ENCODE measurements at places on chromosomes 1 and 21.

DNA sequence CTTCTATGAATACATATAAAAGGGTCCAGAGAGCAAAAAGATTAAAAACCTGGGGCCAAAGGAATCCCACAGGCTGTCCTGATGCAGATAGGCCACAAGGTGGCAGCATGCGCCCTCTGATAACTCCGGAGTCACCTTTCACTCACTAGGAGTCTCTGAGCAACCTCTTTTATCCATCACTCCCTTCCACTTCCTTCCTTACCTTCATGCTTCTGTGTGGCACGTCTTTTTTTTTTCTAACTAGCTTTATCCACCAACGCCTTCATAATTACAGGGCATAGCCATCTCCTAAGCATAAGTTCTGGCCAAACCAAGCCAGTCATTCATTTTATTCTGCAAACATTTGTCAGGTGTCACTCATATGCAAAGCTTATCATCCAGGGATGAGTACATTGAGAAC is 3.9 kb upstream of the PGLYRP4 start:
- DNase-seq, result peak; percentile 22

DNA sequence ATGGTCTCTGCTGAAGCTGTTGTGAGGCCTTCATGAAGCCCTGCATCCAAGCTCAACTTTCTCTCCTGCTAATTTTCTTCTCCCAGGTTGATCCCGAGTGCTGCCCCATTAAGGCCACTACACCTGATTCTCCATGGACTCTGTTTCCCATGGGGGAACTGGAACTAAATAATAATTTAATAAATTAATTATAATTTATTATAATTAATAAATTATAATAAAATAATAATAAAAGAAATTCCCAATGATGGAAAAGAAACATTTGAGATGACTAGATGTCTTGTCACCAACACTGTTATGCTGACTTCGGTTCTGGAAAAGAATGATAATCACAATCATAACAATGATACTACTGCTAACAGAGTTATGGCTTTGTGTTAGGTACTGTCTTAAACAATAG is 211.2 kb upstream of the ZP4 start:
- DNase-seq, result no peak

DNA sequence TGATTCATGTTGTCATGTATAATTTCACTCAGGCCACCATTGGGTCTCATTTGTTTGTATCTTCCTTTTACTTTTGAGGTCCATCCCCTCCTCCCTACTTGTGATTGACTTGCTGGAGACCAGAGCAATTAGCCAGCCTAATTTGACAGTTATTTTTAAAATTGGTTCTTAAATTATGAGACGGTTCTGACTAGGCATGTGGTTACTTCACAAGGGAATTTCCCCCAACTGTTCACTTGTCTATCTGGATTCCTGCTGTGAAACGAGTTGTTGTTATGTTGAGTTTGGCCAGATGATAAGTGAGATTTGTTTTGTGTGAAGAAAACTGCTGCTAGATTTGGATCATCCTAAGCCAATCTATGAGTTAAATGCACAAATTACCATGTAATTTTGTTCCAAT is 359.1 kb downstream of the BARHL2 start:
- no peak for DNase-seq

DNA sequence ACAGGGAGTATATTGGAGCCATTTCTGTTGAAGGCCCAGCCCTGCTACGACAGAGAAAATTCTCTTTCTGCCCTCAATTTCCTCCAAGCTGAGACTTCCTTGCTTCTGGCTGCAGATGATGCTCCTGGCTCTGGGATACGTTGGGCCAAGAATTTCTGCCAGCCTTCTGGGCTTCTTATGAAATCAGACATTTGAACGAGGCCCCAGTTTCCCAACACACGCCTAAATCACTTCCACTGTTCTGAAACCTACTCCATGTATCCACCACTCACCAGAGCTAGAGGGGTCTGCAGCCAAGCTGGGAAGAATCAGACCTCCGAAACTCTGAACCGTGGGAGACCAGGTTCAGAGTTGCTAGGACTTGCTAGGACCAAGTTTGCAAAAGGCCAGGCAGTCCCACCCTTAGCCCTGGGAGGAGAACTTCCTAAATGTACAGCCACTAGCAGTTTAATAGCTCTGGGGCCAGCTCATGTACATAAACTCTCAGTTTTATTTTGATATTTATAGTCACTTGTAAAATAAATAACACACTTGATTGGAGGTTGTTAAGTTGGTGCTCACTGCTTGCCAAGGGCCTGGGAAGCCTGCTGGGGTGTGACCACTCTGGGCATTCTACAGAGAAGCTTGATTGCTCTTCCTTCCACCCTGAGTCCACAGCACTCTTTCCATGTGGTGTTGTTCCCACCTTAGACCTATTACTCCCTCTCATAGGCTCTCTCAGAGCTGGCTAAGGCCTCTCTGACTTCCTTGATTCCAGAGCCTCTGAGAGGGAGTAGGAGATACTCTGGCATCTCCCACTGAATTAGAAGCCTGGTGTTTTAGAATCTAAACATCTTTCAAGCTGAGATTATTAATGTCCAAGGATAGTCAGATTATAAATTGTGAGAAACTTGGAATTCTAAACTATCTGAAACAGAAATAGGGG is 83.4 kb upstream of the TRABD2B start:
- no peak for DNase-seq

DNA sequence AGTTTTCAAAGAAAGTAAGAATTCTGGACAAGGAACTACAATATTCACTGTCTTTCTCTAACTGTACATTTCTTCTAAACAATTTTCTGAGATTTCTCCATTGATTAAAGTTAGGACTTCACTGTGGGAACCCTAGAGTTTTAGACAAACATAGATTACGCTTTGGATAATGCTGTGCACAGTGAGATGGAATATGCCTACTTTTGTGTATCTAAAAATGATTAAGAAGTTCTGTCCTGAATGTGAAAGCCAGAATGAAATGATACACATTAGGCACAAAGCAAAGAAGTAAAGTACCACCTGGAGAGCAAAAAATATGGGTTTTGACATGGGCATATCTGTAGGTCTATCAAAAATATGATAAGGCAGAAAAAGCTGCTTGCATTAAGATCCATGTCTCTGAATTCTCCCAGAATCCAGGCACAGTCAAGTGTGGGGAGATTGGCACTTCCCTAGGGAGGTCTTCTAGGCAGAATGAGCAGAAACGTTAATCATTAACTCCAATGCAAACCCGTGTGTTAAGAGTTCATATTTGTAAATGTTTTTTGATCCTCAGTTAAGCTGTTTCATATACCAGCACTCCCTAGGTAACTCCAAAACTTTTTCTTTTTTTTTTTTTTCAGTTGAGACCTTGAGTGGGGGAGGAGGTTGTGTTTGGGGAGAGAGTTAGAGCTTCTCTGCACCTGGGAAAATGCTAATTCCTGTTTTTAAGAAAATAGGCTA is 467.1 kb downstream of the LMO4 start:
- peak; percentile 53 for DNase-seq

GRCh38 chr1:86972262-86972661 is 57.8 kb downstream of the HS2ST1 start:
- no peak for DNase-seq

DNA sequence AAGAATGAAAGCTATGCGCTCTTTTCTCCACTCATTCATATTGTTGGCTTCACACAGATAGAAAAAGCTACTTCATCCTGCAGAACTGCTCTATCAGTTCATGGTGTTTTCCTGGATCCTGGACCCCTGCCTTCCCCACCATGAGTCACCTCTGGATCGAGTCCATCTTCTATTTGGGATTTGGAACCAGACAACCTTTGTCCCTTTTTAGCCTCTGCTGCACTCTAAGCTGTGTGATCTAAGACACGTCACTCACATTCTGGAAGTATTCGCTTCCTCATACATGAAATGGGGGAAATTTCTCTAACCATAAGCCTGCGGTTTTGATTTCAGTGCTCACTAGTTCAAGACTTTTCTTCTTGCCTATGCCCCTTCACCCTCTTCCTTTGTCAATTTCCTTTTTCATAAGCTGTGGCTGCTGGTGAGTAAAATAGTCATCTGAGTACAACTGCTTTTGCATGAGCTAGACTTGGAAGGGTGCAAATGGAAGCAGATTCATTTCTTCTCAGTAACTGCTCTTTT is 14.1 kb upstream of the DEGS1 start:
- DNase-seq, result no peak

DNA sequence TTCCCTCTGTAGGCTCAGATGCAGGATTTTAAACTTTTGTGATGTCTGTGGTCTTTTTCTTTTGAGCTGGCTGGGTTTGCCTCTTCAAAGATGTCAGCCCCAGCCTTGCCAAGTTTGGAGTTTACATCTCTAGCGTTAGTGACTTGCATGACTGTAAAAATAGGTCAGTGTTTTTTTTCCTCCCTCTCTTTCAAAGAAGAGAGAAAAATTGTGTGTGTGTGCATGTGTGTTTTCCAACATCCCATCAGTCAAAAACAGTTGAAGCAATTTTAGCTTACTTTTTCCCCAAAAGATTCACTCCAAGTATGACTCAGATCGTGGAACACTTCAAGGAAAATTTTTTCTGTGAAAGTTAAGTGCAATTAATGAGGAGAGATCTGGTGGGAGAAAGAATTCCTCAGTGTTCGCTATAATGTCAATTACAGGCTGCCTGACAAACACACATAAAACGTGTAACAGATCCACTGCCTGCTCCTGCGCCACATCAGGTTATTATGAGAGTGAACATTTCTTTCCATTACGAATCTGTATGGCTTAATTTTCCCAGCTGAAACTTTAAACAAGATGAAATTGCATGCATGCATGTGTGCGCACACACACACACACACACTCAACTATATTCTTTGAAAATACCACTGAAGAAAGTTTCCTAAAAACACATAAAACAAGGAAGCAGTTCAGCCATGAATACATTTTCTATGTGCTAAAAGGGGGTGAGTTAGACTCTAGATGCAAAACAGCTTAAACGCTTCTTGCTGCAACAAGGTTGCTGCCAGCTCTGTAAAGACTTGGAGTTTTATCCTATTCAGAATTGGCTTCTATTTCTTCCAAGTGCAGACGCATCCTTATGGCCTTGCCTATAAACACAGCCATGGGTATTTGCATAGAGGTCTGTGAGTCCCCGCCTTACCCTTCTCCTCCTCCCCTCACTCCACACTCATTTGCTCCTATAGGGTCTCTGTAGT is 55.5 kb downstream of the TLR5 start:
- DNase-seq, result no peak

- DNase-seq, result no peak
Observed at GRCh38 chr1:61748566-61748965, 6.3 kb downstream of the PATJ start.

GRCh38 chr1:206082831-206083695 is 30.1 kb downstream of the RHEX start:
- no peak for DNase-seq

GRCh38 chr1:162229549-162229948 is 147.1 kb downstream of the SPATA46 start:
- DNase-seq, result no peak

GRCh38 chr1:155984341-155984740 is 6.0 kb upstream of the ARHGEF2 start:
- DNase-seq, result no peak

DNA sequence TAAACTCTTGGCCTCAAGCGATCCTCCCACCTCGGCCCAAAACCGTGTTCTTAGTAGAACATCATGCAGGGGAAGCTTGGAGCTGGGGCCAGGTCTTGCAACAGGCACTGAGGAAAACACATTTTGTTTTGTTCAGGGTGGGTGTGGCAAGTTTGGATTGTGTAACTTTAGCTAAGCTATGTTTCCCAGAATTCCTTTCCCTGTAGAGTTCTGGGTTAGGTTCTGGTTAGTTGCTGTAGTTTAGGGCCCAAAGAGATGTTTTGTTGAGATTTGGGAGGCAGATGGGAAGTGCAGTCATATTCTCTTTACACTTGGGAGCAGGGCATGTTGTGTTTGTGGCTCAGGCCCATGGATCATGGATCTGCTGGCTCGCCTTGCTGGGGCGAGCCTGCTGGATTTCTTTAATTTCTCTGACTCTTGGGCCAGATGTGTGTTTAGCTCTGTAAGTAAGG is 24.0 kb downstream of the PLA2G5 start:
- DNase-seq, result no peak

- no peak for DNase-seq
Observed at GRCh38 chr1:185681034-185681633, 53.1 kb upstream of the HMCN1 start.

DNA sequence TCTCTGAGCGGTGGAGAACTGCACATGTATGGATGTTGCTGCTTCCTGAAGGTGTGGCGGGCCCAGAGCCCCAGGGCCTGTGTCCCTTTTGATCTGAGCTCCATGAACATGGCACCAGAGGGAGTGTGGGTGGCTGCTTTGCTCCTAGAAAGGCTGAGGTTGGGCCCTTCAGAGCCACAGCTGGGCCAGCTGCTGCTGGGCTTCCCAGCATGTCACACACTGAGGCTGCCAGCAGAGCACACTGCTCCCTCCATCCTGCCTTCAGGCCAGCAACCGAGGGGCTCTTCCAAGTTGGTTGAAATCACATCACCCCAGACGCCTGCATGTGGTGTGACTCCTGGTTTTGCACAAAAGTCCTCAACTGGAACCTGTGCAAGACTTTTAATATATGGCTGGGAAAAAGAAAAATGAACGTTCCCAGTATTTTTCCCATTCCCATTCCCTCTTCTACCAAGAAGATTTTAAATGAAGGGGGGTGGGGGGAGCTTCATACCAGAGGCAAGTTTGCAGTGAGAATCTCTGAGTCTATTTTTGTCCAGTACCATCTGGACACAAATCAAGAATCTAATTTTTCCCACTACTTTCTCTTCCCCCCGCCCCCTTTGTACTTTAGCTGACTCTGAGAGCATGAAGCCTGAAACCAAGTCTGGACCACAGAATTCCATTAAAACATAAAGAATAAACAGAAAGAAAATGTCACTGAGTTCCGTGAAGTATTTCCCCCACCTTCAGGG is 26.2 kb upstream of the NGF start:
- no peak for DNase-seq

DNA sequence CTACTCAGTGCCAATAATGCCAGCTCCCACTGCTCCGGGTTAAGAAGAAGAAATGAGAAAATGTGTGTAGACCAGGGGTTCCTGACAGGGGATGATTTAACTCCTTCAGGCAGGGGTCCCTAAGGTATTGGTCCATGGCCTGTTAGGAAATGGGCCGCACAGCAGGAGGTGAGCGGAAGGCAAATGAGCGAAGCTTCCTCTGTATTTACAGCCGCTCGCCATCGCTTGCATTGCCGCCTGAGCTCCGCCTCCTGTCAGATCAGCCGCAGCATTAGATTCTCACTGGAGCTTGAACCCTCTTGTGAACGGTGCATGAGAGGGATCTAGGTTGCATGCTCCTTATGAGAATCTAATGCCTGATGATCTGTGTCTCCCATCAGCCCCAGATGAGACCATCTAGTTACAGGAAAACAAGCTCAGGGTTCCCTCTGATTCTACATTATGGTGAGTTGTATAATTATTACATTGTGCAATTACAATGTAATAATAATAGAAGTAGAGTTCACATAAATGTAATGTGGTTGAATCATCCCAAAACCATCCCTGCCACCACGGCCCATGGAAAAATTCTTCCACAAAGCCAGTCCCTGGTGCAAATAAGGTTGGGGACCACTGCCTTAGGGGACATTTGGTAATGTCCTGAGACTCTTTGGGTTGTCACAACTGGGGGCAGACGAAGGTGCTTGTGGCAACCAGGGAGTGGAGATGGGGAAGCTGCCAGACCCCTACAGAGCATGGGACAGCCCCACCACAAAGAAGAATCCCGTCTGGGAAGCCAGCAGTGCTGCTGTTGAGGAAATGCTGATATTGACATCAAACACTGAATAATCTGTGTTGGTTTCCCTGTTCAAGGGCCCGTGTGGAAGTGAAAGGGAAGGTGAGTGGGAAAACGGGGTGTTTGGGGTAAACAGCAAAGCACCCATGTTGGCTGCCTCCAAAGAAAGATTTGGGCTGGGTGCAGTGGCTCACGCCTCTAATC is 60.8 kb downstream of the DHRS3 start:
- no peak for DNase-seq
